Bronchial epithelial cell (primary cell): ENCODE measurements at places on chromosomes 12 and 14. TPM values are rescaled to one million over a fixed set of nuclear protein-coding genes. Genes with fewer than 3 reads are reported as not detected.

- DNase-seq: peak; percentile 71
These were observed 95.9 kb upstream of the PPP2R5C start for GRCh38 chr14:101665478-101666078.

Gene OR4E2
- total RNA-seq: not detected in 2 replicates

Gene RAB2B
- total RNA-seq: 17.4 and 17.8 TPM in 2 replicates

DNA sequence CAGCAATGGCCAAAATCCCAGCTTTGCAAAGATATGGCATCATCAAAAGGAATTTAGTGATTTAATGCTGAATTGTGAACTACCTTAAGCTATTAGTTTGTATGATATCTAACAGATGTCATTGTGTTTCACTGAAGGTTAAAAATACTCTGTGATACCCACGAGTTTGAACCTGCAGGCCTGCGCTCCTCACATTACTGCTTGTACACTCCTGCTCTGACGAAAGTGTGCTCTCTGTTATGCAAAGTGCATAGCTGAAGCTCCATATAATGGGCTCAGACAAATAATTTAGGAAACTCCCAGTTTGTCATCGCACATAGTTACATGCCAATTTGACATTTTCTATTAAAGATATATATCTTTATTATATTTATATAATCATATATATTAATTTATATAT, 52.2 kb downstream of the SPPL3 start:
- no peak for DNase-seq

Gene RPS6KL1
- 1.5 and 6.1 TPM in 2 replicates for total RNA-seq

GRCh38 chr14:77055981-77056380, 27.5 kb upstream of the IRF2BPL start:
- DNase-seq: no peak

Gene COL2A1
- total RNA-seq: under 0.01 TPM in 2 replicates

Gene ZNF385A
- 5.3 and 7.6 TPM in 2 replicates for total RNA-seq

GRCh38 chr14:88551980-88552431, 2.8 kb downstream of the PTPN21 start:
- no peak for DNase-seq

Gene KIF5A
- under 0.01 and 0.26 TPM in 2 replicates for total RNA-seq

GRCh38 chr14:89540830-89541470, 123.9 kb upstream of the FOXN3 start:
- DNase-seq: peak; percentile 82
